Thymus (tissue), 14 donors: ENCODE measurements at places on chromosomes 2 and 18. TPM values are rescaled to one million over a fixed set of nuclear protein-coding genes. Genes with fewer than 3 reads are reported as not detected.

GRCh38 chr2:167987026-167987425 is 260.4 kb downstream of the STK39 start:
- no peak overlapping the region for H3K4me3 ChIP-seq
- H3K27me3 ChIP-seq: no peaks in the 10 kb centered on the region
- no peak for DNase-seq
- no peaks in the 10 kb centered on the region for H3K36me3 ChIP-seq
- no peaks in the 10 kb centered on the region for H3K4me1 ChIP-seq

GRCh38 chr2:117931978-117932377 is 81.9 kb downstream of the CCDC93 start:
- no peak for DNase-seq
- no peaks in the 10 kb centered on the region for H3K4me1 ChIP-seq
- H3K27me3 ChIP-seq: no peaks in the 10 kb centered on the region
- H3K4me3 ChIP-seq: no peak overlapping the region
- H3K36me3 ChIP-seq: peaks cover 60% of the 10 kb centered on the region

- DNase-seq: no peak
- H3K36me3 ChIP-seq: no peaks in the 10 kb centered on the region
- no peak overlapping the region for H3K4me3 ChIP-seq
- no peaks in the 10 kb centered on the region for H3K27me3 ChIP-seq
Observed at GRCh38 chr2:8662239-8662879, 19.5 kb upstream of the ID2 start.

DNA sequence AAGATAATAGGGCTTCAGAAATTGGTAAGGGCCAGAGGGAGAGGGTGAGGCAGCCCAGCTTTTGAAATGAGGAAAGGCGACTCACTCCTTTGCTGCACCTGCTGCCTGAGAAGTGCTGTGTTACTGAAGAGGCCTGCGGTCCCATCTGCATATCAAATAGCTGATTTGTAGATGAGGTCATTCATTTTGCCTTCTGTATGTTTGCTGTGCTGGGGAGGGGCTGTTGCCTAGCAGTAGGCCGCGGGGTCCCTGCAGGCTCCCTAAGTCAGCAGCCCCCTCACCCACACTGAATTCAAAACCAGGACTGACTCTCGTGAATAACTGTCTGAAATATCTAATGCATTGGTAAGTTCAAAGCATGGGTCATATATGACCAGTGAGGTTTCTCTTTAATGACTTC is 377.2 kb downstream of the SOX11 start:
- no peaks in the 10 kb centered on the region for H3K4me1 ChIP-seq
- no peak overlapping the region for H3K27ac ChIP-seq
- DNase-seq: no peak
- H3K4me3 ChIP-seq: no peak overlapping the region
- H3K36me3 ChIP-seq: no peaks in the 10 kb centered on the region
- peaks cover 2% of the 10 kb centered on the region for H3K27me3 ChIP-seq

- no peaks in the 10 kb centered on the region for H3K36me3 ChIP-seq
- H3K4me1 ChIP-seq: peaks cover 2% of the 10 kb centered on the region
- DNase-seq: peak; percentile 21
- H3K27ac ChIP-seq: no peak overlapping the region
- no peak overlapping the region for H3K4me3 ChIP-seq
- H3K27me3 ChIP-seq: no peaks in the 10 kb centered on the region
Observed at GRCh38 chr18:23852236-23853045, 162.1 kb upstream of the TTC39C start.

DNA sequence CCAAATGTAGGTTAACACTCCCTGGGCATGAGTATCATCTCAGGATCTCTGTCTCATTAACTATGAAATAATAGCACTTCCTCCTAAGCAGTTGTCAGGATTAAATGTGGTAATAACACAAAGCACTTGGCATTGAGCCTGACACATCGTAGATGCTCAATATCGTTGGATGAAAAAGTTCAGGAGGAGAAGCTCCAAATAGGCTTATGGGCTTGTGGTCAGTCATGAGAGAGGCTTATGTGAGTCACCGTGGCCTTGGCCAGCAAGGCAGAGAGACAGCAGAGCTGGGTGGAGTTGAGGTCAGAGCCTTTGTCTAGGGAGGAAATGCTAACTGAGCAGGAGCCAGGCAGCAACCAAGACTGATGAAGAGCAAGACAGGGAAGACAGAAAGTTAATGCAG is 68.3 kb upstream of the PPM1B start:
- no peak overlapping the region for H3K27ac ChIP-seq
- H3K36me3 ChIP-seq: no peaks in the 10 kb centered on the region
- no peak overlapping the region for H3K4me3 ChIP-seq

- no peak overlapping the region for H3K27ac ChIP-seq
- no peak overlapping the region for H3K4me3 ChIP-seq
- no peak for DNase-seq
- H3K4me1 ChIP-seq: peaks cover 19% of the 10 kb centered on the region
Observed at GRCh38 chr2:42859791-42860190, 67.4 kb upstream of the HAAO start.

- H3K4me3 ChIP-seq: no peak overlapping the region
- H3K27ac ChIP-seq: no peak overlapping the region
Observed at GRCh38 chr2:236550290-236550689, 19.3 kb upstream of the ACKR3 start.

DNA sequence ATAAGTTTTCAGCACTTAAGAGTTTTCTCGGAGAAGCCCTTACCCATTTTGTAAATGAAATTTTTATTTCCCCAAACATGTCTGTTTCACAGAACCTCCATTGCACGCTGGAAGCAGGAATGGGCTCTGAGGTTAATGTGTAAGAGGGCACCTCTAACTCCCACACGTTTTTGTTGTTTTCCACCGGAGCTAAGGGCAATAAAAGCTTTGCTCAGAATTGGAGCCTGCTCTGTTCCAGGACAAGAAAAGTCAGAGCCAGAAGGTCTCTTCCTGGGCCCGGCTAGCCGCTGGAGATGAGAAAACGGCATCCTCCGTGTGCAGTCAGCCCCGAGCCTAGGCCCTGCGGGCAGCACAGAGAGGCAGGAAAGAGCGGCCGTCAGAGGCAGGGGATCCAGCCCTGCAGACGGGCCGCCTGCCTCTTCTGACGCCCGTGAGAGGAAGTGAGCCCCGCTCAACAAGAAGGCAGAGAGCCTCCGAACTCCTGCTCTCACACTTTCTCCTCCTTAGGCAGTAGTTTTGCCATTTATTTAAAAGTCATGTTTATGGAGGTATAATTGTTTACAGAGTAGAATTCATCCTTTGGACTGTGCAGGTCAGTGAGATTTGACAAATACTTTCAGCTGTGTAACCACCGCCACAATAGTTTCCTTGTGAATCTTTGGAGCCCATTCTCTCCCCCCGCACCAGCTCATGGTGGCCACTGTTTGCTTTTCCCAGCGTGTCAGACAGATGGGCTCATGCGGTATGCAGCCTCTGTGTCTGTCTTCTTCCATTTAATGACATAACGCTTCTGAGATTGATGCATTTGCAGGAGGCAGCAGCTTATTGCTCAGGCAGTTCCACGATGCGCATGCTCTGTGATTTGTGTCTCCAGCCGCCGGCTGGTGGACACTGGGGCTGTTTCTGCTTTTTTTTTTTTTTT is 117.3 kb downstream of the GALR1 start:
- no peak for DNase-seq
- H3K27me3 ChIP-seq: no peaks in the 10 kb centered on the region
- no peak overlapping the region for H3K27ac ChIP-seq
- no peak overlapping the region for H3K4me3 ChIP-seq

GRCh38 chr2:160411167-160411566 is 82.4 kb downstream of the RBMS1 start:
- no peak for DNase-seq
- peak overlapping the region; percentile 48 for H3K27ac ChIP-seq
- no peaks in the 10 kb centered on the region for H3K27me3 ChIP-seq
- H3K4me3 ChIP-seq: no peak overlapping the region
- H3K4me1 ChIP-seq: peaks cover 19% of the 10 kb centered on the region

- H3K36me3 ChIP-seq: peaks cover 11% of the 10 kb centered on the region
- H3K4me1 ChIP-seq: no peaks in the 10 kb centered on the region
- no peak for DNase-seq
- H3K27me3 ChIP-seq: no peaks in the 10 kb centered on the region
- no peak overlapping the region for H3K27ac ChIP-seq
- H3K4me3 ChIP-seq: no peak overlapping the region
Observed at GRCh38 chr2:151771599-151772358, 37.5 kb upstream of the NEB start.

DNA sequence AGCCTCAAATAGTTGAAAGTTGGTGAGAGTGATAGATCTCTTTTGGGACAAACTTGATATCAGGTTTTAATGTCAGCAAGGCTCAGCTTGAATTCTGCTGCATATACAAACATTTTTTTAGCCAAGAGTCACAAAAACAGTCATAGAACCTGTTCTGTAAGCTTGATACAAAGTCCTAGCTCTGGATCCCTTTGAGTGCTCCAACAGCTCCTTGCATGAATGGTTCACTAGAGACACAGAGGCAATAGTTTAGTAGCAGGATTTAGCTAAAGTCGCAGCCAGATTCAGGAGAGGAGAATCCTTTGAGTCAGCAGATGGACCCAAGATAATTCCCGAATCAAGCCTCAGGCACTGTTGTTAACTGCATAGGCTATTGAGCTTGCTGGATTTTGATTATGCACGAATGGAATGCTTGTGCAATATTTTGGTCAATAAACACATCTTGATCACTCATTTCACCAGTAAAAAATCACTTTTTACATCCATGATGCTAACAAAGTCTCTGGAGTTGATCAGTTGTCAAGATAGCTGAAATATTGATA is 148.6 kb downstream of the KLHL14 start:
- no peak for DNase-seq
- no peaks in the 10 kb centered on the region for H3K4me1 ChIP-seq
- no peak overlapping the region for H3K27ac ChIP-seq

GRCh38 chr2:159211447-159212396 is 74.8 kb downstream of the WDSUB1 start:
- H3K27me3 ChIP-seq: no peaks in the 10 kb centered on the region
- no peaks in the 10 kb centered on the region for H3K36me3 ChIP-seq
- no peak overlapping the region for H3K27ac ChIP-seq
- DNase-seq: no peak
- no peak overlapping the region for H3K4me3 ChIP-seq

DNA sequence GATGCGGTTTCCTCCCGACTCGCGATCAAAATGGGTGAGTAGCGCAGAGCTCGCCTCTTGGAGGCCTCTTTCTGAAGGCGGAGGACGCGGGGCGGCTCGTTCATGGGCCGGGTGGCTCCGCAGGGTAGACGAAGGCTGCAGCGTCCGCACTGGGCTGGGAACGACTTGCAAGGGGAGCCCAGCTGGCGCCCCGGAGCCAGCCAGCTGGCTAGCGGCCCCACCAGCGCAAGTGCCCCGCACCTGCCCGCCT is 328 bp upstream of the PASK start:
- H3K36me3 ChIP-seq: peaks cover 4% of the 10 kb centered on the region
- H3K4me1 ChIP-seq: peaks cover 17% of the 10 kb centered on the region
- DNase-seq: no peak

DNA sequence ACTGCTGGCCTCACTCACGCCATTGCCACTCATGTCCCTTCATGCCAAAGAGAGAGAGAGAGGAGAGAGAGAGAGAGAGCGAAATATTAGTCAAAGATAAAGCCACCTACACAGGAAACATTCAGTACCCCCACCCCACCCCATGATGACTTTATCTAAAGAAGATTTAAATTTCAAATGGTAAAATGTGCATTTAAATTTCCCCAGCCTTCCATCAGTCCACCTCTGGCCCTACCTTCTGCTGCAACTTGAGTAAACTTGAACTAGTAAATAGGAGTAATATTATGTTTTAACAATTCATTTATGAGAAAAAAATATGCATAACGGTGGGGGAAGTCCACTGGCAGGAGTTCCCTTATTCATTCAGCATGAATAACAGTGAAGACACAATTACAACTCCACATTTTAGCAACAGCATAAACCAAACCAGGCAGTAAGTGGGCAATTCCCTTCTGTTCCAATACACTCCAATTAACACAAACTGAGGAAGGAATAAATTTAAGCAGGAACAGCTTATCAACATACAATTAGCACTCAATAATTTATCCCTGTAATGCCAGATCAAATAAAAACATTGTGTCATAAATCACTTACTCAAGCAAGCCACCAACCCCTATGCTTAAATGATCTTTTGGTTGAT is 264.2 kb downstream of the LNPK start:
- no peaks in the 10 kb centered on the region for H3K4me1 ChIP-seq
- no peak overlapping the region for H3K4me3 ChIP-seq
- H3K27me3 ChIP-seq: no peaks in the 10 kb centered on the region
- no peaks in the 10 kb centered on the region for H3K36me3 ChIP-seq

DNA sequence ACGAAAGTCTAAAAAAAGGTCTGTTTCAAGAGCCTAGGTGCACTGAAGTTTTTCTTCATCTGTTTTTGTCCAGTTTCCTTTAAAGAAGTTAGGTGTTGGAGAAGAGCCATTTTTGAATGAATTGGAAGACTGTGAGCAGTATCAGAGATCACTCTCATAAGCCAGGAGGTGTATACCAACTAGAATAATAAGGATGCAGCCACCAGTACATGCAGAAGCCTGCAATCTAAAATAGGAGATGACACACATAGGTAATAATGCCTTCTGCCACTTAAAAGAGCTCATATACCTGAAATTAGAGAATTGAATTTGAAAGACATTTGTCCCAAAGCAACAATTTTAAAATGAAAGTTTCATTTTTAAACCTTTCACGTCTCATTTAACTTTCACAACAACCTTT is 81.7 kb downstream of the RBMS1 start:
- peaks cover 26% of the 10 kb centered on the region for H3K4me1 ChIP-seq
- H3K27ac ChIP-seq: peak overlapping the region; percentile 48
- DNase-seq: no peak
- no peak overlapping the region for H3K4me3 ChIP-seq

DNA sequence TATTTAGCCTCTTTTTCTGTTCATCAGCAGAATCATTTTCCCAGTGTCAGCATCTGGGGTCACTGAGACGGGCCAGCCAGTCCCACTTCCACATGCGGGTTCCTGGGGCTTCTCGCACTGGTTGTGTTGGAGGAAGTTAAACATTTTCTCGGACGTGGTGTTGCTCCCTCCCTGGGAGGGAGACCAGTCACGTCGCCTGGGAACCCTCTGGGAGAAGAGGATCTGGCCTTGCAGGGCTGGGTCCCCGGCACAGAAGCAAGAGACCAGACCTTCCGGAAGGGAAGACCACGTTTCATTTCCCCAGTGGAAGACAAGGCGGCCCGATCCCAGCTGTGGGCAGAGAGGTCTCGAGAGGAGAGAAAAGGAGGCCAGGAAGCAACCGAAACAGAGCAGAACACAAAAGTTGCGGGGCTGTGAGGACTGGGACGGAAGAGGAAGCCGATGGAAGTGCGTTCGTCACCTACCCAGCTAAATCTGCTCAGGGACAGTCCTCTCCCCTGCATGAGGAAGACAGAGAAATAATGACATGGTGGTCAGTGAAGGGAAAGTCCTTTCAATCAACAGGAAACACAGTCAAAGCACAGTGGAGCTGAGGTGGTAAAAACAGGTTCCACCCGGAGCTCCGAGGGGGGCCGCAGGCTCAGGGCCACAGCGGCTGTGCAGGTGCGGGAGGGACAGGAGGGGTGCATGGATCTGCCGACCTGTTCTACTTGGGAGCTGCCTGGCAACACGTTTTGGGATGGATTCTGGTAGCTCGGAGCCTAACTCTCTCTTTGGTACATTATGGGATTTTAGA is 144.4 kb downstream of the MBP start:
- H3K36me3 ChIP-seq: no peaks in the 10 kb centered on the region
- H3K27me3 ChIP-seq: no peaks in the 10 kb centered on the region
- H3K4me1 ChIP-seq: peaks cover under 1% of the 10 kb centered on the region

- H3K4me3 ChIP-seq: no peak overlapping the region
- H3K27ac ChIP-seq: no peak overlapping the region
- peaks cover 14% of the 10 kb centered on the region for H3K4me1 ChIP-seq
- H3K36me3 ChIP-seq: no peaks in the 10 kb centered on the region
- no peaks in the 10 kb centered on the region for H3K27me3 ChIP-seq
- no peak for DNase-seq
Observed at GRCh38 chr2:69181806-69182427, 168.9 kb downstream of the ANTXR1 start.

The NOL4 gene
- 0.61 TPM for total RNA-seq

The THAP4 gene
- total RNA-seq: 36.8 TPM

The CHRNG gene
- 0.57 TPM for total RNA-seq

The CRYGC gene
- total RNA-seq: not detected

The CNGA3 gene
- 0.09 TPM for total RNA-seq

The SNORC gene
- total RNA-seq: 1.4 TPM

The M1AP gene
- 0.94 TPM for total RNA-seq
